ENCODE measurements at places on chromosomes 16 and 17.
A peak's percentile ranks its signal among the peaks of the same experiment; 100 is the strongest.

DNA sequence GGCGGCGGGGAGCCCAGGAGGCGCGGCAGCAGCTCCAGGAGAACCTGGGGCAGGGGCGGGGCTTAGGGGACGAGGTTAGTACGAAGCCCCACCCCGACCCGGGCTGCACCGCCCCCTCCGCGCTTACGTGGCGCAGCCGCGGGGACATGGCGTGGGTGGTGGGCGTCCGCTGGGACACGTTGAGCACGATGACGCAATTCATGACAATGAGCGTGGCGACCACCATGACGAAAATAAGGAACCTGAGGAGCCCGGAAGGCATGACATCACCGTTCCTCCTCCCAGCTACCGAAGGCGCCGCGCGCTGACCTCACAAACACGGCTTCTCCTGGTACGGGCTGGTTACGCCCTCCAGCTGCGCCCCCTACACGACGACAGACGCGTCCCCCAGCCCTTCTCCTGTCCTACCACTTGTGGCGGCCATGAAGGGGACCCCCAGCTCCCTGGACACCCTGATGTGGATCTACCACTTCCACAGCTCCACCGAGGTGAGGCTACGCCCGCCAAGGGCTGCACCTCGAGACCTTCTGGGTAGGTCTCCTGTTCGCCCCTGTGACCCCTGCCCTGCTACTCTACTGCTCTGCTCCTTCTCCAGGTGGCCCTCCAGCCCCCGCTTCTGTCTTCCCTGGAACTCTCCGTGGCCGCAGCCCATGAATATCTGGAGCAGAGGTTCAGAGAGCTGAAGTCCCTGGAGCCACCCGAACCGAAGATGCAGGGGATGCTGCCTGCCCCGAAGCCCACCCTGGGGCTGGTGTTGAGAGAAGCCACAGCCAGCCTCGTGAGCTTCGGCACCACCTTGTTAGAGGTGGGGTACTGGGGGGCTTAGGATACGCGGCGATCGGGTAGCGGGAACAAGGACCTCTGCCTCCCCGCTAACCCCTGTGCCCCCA, at the start of gene C17orf107:
Gene C17orf107 (plus strand): TSS at position 196 of the 890 bp plus-strand sequence. CDS start 227 bp downstream, at position 423.
- peaks cover 20% of the 10 kb centered on the region for H3K4me1 ChIP-seq
- no peaks in the 10 kb centered on the region for H3K27me3 ChIP-seq
- peaks cover 9% of the 10 kb centered on the region for H3K36me3 ChIP-seq
- H3K4me3 ChIP-seq: peak within 1 kb of the TSS; percentile 35
- H3K27ac ChIP-seq: no peak within 1 kb of the TSS

- H3K27ac ChIP-seq: no peak overlapping the region
- H3K27me3 ChIP-seq: no peaks in the 10 kb centered on the region
- H3K4me1 ChIP-seq: no peaks in the 10 kb centered on the region
- H3K36me3 ChIP-seq: no peaks in the 10 kb centered on the region
- DNase-seq: no peak
Measured at GRCh38 chr16:71460236-71460635, 1.8 kb downstream of the ZNF23 start.

GRCh38 chr16:51710186-51710585, 559.1 kb upstream of the SALL1 start:
- no peaks in the 10 kb centered on the region for H3K4me1 ChIP-seq
- H3K36me3 ChIP-seq: no peaks in the 10 kb centered on the region
- no peak overlapping the region for H3K27ac ChIP-seq

DNA sequence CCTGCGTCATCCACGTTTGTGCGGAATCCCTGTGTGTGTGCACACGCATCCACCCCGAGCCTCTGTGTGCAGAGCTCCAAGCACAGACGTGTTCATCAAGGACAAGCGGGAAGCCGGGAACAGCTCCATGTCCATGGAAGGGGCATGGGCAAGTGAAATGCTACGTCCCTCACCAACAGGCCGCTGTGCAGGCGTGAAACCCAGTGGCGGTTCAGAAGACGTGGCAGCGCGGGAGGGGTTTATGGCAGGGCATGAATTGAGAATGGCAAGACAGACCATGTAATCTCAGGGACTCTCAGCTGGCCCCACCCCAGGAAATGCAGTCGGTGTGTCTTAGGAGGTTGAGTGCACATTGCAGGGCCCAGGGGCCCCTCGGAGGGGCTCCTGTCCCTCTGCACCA, 52.7 kb downstream of the TBC1D16 start:
- H3K4me1 ChIP-seq: no peaks in the 10 kb centered on the region
- H3K27me3 ChIP-seq: no peaks in the 10 kb centered on the region
- H3K27ac ChIP-seq: no peak overlapping the region

GRCh38 chr17:74987418-74987908, at the start of gene CDR2L:
Gene CDR2L (plus strand): TSS chr17:74987632. CDS start chr17:74988044, 412 bp downstream.
- H3K4me1 ChIP-seq: peaks cover 3% of the 10 kb centered on the region
- H3K4me3 ChIP-seq: peak within 1 kb of the TSS; percentile 54
- H3K36me3 ChIP-seq: no peaks in the 10 kb centered on the region
- H3K27me3 ChIP-seq: peaks cover 2% of the 10 kb centered on the region
- H3K27ac ChIP-seq: no peak within 1 kb of the TSS
- DNase-seq: peak; percentile 48

- DNase-seq: no peak
- no peaks in the 10 kb centered on the region for H3K36me3 ChIP-seq
- no peak overlapping the region for H3K4me3 ChIP-seq
- no peaks in the 10 kb centered on the region for H3K4me1 ChIP-seq
Measured at GRCh38 chr17:34354637-34355036, 1.6 kb upstream of the CCL13 start.

DNA sequence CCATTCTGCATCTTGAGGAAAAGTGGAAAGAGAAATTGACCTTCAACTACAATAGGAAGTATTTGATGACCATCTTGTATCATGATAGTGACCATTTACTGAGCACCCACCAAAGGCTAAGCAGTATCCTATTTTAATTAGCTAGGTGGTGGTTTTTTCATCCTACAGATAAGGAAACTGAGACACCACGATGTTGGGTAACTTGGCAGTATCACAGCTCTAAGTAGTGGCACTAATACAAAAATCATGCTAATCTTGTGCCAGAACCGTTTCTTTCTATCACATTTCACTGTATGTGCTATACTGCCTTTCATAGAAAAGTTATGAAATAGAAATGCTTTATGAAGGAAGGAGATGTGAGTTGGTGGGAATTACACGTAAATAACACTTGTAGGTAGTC, 2.3 kb downstream of the EVI2B start:
- peak overlapping the region; percentile 69 for H3K4me3 ChIP-seq
- peaks cover 29% of the 10 kb centered on the region for H3K4me1 ChIP-seq
- no peaks in the 10 kb centered on the region for H3K36me3 ChIP-seq
- H3K27me3 ChIP-seq: no peaks in the 10 kb centered on the region
- peak overlapping the region; percentile 95 for H3K27ac ChIP-seq

GRCh38 chr16:48829336-48830310, 219.6 kb upstream of the N4BP1 start:
- H3K27ac ChIP-seq: no peak overlapping the region
- H3K4me3 ChIP-seq: no peak overlapping the region
- H3K36me3 ChIP-seq: no peaks in the 10 kb centered on the region
- DNase-seq: no peak

- no peaks in the 10 kb centered on the region for H3K36me3 ChIP-seq
- no peaks in the 10 kb centered on the region for H3K4me1 ChIP-seq
- no peak for DNase-seq
- no peak overlapping the region for H3K4me3 ChIP-seq
- no peak overlapping the region for H3K27ac ChIP-seq
Measured at GRCh38 chr17:31692027-31692426, 167.0 kb downstream of the COPRS start.

DNA sequence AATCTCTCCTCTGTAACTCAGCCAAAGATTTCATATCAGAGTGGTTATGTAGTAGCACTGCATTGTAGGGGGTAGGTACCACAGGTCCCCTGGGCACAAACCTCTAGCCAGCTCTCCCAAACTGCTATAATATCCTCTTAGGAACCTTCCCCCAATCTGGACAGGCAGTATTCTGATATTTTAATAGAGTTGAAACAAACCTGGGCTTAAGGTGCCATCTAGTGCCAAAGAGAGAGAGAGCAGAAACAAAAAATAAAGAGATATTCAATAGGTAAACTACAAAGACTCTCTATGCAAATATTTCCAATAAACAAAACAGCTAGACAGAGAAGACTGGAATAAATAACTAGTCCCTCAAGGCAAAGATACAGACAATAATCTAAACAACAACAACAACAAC, 1070.0 kb downstream of the CDH11 start:
- no peak overlapping the region for H3K27ac ChIP-seq
- H3K36me3 ChIP-seq: no peaks in the 10 kb centered on the region
- H3K4me3 ChIP-seq: no peak overlapping the region
- H3K4me1 ChIP-seq: no peaks in the 10 kb centered on the region
- no peak for DNase-seq

- H3K27me3 ChIP-seq: peaks cover 2% of the 10 kb centered on the region
- H3K4me3 ChIP-seq: no peak overlapping the region
- no peaks in the 10 kb centered on the region for H3K36me3 ChIP-seq
- DNase-seq: no peak
- H3K27ac ChIP-seq: no peak overlapping the region
- no peaks in the 10 kb centered on the region for H3K4me1 ChIP-seq
Measured at GRCh38 chr17:81476635-81477034, 36.0 kb downstream of the ACTG1 start.

DNA sequence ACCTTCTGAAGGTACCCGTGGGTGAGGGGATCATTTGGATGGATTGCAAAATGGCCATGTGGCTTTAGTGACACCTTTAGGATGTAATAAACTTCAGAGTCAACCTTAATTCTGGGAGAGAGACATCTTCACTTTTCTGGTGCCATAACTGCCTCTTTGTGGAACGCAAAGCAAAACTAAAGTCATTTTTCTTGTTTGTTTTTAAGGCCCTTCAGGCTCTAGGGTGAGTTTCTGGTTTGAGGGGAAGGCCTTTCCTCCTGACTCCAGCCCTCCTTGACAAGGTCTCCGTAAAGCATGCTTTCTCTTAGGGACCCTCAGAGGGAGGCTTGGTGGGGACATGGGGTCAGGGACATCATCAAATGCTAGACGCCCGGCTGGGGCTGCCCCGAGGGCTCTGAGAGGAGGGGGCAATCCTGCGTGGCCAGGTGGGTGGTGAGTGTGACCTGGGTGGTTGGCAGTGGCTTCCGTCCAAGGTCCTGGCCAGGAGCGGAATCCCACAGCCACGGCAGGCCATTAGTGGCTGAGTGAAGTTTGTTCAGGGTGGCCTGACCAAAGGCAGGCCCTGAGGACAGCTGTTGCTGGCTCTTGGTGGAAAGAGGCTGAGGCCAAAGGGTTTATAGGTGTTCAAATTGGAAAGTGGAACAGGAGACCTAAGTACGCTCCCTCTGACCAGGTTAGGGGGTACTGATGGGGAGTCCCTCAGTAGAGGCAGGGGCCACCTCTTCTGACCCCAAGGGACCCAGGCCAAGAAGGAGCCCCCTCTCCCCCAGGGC, 112.2 kb downstream of the METRNL start:
- H3K27ac ChIP-seq: no peak overlapping the region
- H3K4me3 ChIP-seq: no peak overlapping the region
- H3K4me1 ChIP-seq: no peaks in the 10 kb centered on the region
- no peaks in the 10 kb centered on the region for H3K36me3 ChIP-seq
- H3K27me3 ChIP-seq: no peaks in the 10 kb centered on the region

DNA sequence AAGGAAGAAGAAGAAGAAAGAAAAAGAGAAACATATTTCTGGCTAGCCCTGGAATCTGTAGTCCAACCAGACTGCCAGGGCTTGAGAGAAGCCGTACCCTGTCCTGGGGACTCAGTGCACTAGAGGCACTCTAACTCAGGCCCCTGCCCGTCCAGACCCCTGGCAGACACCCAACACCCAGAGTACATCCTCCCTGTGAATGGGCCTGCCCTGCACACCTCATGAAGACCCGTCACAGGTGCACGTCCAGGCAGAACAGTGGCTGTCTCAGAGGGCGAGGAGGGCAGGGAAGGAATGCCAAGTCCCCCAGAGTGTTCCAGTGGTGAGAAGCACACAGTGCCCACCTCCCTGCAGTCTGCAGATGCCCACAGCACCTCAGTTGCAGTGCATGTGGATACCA, 23.0 kb downstream of the MPG start:
- H3K27ac ChIP-seq: no peak overlapping the region
- H3K4me1 ChIP-seq: no peaks in the 10 kb centered on the region

- no peak overlapping the region for H3K27ac ChIP-seq
- no peaks in the 10 kb centered on the region for H3K27me3 ChIP-seq
- H3K4me3 ChIP-seq: no peak overlapping the region
- no peak for DNase-seq
- peaks cover 20% of the 10 kb centered on the region for H3K36me3 ChIP-seq
Measured at GRCh38 chr17:75821552-75821951, 22.7 kb downstream of the UNC13D start.

GRCh38 chr17:59722623-59723022, 15.2 kb downstream of the VMP1 start:
- no peaks in the 10 kb centered on the region for H3K27me3 ChIP-seq
- no peak overlapping the region for H3K27ac ChIP-seq
- no peak overlapping the region for H3K4me3 ChIP-seq
- no peaks in the 10 kb centered on the region for H3K4me1 ChIP-seq
- H3K36me3 ChIP-seq: no peaks in the 10 kb centered on the region
- no peak for DNase-seq

DNA sequence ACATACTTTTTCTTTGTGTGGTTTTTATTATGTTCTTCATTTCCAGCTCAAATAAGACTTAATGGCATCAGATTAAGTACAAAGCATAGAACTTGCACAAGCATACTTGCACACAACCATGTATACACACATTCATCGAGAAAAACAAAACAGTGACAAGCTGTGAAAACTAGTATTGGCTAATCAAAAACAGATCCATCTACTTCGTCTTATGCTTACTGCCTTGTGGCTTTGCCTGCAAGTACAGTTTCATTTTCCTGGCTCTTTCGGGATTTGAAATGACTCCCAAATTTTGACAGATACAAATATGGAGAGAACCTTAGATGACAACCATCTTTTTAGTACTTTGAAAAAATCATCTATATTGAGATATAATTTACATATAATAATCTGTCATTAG, 338.3 kb downstream of the BCAS3 start:
- no peak overlapping the region for H3K4me3 ChIP-seq
- no peaks in the 10 kb centered on the region for H3K4me1 ChIP-seq
- no peak overlapping the region for H3K27ac ChIP-seq

DNA sequence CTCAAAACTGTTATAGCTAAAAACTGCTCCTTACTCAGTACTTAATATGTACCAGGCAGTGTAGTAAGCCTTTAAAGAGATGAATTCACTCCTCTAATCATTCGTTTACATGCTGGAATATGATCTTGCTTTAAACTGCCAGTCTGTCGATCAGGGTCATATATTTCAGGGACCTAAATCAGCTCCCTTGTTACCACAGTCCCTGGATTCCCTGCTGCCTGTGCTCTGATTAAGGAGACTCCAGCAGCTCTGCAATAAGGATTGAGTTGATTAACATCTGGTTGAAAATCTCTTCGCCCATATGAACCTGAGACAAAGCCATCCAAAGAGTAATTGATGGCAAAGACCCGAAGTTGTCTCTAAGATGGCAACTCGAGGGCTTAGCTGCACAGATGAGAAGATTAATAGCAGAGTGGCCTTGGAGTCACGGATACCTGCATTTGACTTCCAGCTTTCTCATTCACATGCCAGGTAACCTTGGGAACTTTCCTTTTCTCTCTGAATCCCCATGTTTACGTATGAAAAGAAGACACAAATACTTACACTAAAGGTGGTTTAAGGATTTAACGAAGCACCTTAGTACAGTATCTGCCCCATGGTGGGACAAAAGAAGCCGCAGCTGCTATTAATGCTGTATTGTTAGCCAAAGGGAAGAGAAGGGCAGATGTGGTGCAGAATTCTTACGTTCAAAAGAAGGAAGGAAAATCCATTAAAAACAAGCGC, 68.2 kb downstream of the VAT1L start:
- H3K4me1 ChIP-seq: no peaks in the 10 kb centered on the region
- DNase-seq: no peak
- H3K27me3 ChIP-seq: peaks cover 3% of the 10 kb centered on the region
- H3K27ac ChIP-seq: no peak overlapping the region

Data from GM12878 (cell line).